ENCODE measurements at places on chromosomes 6 and 20.

DNA sequence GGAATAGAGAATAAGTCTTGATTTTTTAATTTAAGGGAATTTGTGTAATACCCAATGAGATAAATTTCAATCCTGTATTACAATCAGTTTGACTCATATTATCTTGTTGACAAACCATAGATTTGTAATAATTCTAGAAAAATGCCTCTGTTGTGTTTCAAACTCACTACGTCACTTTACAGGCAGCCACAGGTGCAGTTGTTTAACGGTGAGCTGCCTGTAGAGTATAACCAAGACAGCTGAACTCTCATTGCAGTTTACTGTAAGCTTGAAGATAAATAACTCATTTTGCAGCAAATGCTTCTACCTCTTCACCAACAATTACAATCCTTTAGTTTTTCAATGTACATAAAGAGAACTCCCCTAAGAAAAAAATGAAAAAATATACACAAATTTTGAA lies 114.3 kb downstream of the PRKN start:
- no peak for DNase-seq

DNA sequence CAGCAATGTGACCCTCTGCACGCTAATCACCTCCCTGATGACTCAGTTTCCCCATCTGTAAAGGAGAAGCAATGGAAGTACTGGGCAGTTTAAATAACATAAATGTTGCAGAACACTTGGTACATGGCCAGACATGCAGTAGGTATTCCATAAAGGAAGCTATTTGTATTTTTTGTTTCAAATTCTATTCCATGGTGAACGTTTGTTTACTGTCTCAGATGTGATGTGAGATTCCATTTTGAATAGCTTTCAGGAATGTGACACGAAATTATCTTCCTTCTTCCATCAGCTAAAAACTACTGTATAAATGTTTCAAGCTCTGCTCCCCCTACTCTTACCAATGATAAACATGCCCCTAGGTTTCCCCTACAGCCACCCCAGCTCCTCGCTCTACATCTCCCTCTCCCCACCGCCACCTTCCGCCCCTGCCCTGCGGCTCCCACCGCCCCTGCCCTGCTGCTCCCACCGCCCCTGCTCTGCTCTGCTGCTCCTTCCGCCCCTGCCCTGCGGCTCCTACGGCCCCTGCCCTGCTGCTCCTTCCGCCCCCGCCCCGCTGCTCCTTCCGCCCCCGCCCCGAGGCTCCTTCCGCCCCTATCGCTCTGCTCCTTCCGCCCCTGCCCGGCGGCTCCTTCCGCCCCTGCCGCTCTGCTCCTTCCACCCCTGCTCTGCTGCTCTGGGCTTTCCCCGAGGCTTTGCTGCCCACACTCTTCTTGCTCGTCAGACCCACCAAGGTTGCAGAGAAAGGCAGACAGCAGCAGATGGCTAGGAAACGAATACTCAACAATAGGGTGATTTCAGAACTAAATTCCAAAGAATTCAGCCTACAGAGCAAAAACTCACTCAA lies 78.9 kb downstream of the THBS2 start:
- DNase-seq, result no peak

DNA sequence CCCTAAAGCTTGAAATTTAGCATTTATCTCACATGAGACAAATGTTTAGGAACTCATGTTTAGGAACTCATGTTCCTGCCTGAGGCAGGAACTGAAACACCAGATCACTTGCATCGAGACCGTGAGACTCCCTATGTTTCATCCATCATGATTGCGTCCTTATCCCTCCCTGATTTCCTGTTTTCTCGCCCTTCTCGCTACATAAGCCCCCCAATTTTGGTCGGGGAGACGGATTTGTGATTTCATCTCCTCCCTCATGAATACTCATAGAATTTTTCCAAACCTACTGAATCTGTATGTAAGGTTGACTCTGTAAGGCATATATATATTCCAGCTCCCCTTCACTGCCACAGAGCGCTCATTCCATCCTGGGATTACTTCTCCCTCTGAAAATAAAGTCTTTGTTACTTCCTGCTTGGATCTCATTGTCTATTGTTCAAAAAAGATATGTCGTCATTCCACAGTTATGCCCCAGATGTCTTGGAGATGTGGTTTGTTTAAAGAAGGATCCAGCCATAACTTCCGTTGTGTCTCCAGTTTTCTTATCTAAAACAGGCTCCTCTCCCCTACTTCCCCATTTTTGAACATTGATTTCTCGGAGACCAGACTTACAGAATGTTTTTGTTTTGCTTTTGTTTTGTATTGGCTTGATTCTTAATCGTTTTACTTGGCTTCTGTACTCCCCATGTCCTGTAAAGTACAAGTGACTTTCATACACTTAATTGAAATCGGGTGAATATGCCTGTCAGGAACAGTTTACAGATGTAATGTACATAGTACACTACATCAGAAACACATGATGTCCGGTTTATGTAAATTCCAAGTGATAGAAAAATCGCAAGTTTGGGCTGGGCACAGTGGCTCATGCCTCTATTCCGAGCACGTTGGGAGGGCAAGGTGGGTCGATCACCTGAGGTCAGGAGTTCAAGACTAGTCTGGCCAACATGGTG lies 118.7 kb downstream of the HFE start:
- DNase-seq, result peak; percentile 34

DNA sequence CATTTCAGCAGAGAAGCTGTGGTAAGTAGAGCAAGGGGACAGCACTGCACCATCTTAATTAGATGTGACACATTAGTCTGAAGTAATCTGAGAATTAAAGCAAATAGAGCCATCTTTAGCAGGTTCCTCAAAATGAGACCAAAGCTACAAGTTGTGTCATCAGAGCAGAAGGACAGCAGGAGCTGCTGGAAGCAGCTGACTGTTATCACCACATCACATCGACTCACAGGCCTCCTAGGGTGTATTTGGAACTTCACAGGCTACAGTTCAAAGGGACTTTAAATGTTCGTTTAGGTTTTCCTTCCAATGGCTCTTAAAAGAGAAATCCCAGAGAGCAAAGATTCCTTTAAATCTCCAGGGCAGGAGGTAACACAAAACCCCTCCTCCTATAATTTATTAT lies 69.5 kb downstream of the LCA5 start:
- no peak for DNase-seq

GRCh38 chr20:63475209-63475608 lies 2.8 kb upstream of the KCNQ2 start:
- DNase-seq, result no peak

- peak; percentile 47 for DNase-seq
These were observed 648.0 kb upstream of the GJE1 start for GRCh38 chr6:141484711-141485110.

- no peak for DNase-seq
These were observed 93.0 kb downstream of the ZNF217 start for GRCh38 chr20:53500651-53501050.

DNA sequence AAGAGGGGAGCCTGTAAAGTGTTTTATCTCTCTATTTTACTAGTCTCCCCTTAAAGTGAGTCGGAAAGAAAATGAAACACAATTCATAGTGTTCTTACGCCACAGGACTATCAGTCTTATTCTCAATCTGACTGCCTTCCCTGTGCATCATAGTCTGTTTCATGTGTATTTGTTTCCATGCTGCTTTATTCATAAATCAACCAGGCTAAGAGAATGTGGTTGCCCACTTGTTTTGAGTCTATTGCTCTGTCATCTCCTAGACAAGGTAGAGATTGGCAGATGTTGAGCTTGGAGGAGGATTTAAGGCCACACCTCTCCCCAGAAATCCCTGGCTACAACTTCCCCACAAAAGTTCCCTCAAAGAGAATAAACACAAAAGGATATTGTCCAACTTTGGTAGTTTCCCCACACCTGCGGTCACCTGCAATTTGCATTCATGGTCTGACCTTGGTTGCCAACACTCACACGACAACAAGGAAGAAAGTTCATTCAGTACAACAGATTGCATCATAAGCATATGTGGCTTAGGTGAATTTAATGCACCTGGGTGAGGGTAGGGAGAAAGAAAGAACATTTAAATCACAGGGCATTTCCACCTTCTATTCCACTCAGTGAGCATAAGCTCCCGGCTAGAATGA lies 167.1 kb upstream of the FBXL4 start:
- DNase-seq, result peak; percentile 20

DNA sequence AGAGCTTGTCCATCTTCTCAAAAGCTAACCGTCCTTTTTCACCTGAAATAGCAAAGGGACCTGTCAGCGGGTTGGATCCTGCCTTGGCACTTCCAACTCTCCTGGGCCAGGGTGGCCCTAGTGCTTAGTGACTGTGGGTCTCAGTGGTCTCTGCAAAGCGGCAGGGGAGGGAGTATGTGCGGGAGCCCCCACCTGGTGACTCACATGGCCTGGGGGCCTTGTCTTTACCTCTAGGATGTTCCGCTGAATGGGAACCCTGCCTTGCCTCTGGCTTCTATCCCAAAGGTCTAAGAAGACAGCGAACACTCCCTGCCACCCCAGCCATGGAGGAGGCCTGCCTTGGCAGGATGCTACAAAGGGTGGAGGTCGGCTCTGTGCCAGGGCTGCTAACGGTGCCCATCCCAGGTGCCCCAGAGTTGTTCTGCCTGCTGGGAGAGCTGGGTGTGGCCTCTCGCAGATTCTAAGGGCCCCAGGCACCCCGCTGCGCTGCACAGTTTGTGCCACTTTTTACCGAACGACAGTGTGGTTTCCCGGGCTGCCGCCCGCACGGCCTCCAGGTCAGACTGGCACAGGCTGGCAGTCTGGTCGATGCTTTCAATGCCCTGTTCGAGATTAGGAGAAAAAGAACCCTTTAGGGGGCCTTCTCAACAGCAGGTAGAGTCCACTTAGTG lies 77.2 kb downstream of the PTPN1 start:
- no peak for DNase-seq

GRCh38 chr20:23928788-23929187 lies 49.2 kb upstream of the CST5 start:
- no peak for DNase-seq

DNA sequence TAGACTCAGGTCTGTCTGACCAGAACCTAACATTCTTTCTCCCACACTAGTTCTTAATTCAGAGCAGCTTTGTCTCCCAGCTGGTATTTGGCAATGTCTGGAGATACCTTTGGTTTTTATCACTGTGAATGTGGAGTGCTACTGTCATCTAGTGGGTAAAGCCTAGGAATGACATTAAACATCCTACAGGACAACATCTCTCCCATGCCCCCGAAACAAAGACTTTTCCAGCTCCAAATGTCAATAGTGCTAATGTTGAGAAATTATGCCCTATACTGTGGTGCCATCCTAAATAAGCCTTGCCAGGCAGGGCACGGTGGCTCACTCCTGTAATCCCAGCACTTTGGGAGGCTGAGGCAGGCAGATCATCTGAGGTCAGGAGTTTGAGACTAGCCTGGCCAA lies 4.2 kb upstream of the TTPAL start:
- DNase-seq, result no peak

DNA sequence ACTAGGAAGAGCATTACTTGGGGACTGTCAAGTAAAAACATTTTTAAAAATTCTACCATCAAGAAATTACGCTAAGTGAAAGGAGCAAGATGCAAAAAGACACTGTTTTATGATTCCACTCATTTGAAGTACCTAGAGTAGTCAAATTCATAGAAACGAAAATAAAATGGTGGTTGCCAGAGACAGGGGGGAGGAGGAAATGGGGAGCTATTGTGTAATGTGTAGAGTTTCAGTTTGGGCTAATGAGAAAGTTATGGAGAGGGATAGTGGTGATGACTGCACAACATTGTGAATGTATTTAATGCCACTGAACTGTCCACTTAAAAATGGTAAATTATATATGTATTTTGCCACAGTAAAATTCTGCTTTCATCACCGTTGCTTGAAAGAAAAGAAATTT lies 83.8 kb downstream of the UST start:
- peak; percentile 70 for DNase-seq

DNA sequence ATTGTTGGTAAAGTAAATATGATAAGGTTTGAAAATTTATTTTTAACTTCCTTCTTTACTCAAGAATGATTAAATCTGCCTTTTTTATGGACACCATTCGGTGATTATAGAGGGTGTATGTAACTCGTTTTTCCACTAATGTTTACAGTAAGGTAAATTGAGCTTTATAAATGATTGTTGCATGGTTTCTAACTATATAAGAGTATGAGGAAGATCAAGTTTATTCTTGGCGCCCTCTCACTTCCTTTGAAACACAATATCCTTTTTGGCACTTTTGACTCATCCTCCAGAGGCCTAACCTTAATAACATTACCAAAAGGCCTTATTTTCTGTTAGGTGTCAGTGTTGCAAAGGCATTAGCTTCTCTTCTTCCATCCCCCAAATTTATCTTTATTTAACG lies 41.8 kb upstream of the MTRF1L start:
- DNase-seq, result no peak

DNA sequence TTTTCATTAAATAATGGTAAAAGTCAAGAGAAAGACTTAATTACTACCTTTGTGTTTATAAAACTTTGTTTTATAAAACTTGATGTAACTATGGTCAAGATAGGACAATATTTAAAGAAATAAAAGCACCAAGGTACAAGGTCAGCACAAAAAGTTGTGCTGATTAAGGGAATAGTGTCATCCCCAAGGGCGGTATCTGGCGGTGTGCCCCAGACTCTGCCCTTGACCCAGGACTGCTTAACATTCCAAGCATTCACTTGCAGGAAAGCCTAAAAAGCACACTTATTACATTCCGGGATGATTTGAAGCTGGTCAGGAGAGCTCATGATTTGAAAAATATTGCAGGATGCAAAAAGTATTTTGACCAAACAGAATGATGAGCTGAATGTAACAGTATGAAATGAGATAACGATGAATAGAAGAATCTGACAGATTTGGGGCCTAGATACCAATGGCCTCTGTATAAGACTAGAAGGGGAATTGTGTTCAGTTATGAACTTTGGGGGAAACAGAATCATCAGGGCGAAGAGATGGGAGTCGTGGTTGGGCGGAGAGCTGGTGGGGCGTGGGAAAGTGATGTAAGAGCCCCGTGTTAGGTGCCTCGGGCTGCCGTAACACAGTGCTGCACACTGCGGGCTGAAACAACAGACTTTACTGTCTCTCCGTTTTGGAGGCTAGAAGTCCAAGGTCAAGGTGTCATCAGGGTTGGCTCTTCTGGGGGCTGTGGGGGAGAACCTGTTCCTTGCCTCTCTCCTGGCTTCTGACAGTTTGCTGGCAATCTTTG lies 77.2 kb downstream of the CDC5L start:
- no peak for DNase-seq

DNA sequence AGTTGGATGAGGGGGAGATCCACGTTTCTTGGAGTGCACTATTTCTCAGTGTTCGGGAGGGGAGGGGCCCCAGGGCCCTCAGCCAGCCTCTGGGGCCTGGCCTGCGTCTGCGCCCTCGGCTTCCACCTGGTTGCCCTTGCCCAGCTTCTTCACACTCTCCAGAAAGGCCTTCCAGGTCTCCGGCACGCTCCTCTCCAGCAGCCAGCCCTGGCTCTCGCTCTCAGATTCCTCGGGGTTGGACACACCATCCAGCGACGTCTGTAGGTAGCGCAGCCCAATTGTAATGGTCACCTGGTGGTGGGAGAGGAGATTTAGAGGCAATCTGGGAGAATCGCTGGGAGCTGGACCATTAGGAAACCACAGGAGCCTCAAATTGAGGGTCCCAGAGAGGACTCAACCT lies 24.2 kb downstream of the PRPH2 start:
- DNase-seq, result no peak
